NCI-H345 (cell line): ENCODE measurements at places on chromosomes 6 and 20.
A peak's percentile ranks its signal among the peaks of the same experiment; 100 is the strongest.

GRCh38 chr6:9901376-9901775 lies 513.5 kb downstream of the TFAP2A start:
- no peak for DNase-seq

- no peak for DNase-seq
These were observed 298.9 kb downstream of the TFAP2C start for GRCh38 chr20:56928007-56928406.

GRCh38 chr6:147401779-147402178 lies 106.7 kb upstream of the SAMD5 start:
- no peak for DNase-seq

- DNase-seq: no peak
These were observed 303.4 kb upstream of the EXOC2 start for GRCh38 chr6:996271-996852.

GRCh38 chr20:59940956-59941294 lies 736 bp downstream of the FAM217B start:
- no peak for DNase-seq

DNA sequence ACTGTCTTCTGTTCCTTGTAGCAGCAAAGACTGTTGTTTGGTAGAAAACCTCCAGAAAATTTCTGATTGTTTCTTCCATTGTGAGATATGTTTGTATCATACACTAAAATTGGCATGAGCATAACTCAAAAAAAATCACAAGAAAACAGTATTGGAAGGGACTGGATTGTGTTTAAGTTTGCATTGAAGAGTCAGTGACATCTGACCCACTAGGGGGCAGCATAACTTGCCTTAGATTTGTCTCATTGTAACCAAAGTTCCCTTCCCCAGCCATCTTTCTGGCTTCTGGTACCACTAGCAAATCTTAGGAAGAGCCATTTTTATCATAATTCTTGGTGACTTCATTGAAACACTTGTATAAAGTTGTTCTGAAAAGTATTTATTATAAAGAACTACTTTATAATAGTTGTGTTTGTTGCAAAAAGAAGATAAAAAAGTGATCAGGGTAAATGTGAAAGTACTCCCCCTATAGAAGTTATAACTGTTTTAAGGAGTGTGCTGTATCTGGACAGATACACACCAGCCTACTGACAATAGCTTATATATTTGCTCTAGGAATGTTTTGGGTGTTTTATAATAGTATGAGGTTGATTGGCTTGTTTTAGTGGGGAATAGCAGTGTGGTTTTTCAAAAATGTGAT lies 7.7 kb downstream of the CSTF1 start:
- DNase-seq: peak; percentile 55

DNA sequence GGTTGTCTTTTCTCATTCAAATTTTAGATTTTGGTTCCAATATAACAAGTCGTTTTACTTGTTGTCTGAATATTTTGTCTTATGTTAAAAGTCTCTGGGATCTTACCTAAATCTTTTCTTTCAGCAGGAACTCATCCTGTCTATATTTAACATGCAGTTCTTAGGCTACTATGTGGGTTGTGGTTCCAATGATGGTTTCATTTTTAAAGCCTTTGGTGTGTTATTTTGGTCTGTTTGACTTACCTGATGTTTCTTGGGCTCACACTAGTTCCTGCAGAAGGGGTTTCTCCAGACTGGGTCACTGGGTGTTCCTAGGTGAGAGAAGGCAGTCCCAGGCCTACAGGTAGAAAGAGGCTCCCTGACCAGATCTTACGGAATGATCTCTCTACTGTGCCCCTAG lies 17.4 kb downstream of the PRL start:
- no peak for DNase-seq

GRCh38 chr20:47027042-47027441 lies 132.4 kb downstream of the EYA2 start:
- no peak for DNase-seq

DNA sequence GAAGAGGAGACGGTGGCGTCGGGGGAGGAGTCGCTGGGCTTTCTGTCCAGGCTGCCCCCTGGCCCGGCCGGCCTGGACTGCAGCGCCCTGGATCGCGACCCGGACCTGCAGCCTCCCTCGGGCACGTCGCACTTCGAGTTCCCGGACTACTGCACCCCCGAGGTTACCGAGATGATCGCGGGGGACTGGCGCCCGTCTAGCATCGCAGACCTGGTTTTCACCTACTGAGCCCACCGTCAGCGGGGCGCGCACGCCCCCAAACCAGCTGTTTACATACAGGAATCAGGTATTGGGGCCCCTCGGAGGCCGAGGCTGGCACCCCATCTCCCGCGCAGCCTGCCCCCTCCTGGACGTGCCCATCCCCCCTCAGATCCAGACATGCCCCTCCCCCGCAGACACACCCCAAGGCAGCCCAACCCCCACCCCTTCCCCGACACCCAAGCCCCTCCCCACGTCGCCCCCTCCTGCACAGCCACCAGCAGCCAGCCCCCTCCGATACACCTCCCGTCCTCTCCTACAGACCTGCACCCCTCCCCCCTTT lies 1.4 kb downstream of the SOX12 start:
- no peak for DNase-seq

DNA sequence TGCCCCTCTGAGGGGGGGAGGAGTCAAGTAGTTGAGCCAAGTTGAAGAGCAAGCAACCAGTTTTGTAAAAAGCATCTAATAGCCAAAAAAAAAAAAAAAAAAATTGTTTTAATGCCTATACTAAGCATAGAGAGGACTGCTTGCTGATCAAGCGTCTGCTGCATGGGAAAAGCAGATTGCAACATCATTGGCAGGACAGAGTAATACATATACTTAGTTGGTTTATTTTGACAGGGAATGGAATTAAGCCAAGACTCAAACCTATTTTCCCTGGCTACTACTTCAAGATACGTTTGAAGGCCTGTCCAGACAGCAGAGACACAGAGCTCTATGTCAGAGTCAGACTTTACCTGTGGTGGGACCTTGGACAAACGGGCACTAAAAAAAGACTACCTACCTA lies 120.5 kb downstream of the RTN4IP1 start:
- DNase-seq: no peak

DNA sequence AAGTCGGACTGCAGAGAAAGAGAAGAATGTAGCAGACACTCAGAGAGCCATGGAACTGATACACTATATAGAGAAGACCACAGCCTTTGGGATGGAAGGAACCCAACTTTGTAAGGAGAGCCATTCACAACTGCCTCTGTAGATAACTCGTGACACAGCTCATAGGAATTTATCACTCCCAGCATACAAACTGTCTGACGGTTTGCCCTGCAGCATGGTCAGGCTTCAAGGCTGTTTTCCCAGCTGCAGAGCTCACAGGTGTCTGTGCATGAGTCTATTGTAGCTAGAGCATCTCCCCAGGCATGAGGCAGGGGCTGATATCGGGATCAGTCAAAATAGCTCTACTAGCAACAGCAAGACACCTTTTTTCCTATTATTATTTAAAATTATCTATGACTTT lies 130.5 kb upstream of the DTNBP1 start:
- no peak for DNase-seq

GRCh38 chr6:39791850-39792539 lies at the start of gene DAAM2:
Gene DAAM2, plus strand, starts transcription at chr6:39792376. Its CDS starts 63,927 bp downstream, at chr6:39856303.
- DNase-seq: peak; percentile 38
